ENCODE measurements at places on chromosomes 6 and 20. TPM values are rescaled to one million over a fixed set of nuclear protein-coding genes. Genes with fewer than 3 reads are reported as not detected.

DNA sequence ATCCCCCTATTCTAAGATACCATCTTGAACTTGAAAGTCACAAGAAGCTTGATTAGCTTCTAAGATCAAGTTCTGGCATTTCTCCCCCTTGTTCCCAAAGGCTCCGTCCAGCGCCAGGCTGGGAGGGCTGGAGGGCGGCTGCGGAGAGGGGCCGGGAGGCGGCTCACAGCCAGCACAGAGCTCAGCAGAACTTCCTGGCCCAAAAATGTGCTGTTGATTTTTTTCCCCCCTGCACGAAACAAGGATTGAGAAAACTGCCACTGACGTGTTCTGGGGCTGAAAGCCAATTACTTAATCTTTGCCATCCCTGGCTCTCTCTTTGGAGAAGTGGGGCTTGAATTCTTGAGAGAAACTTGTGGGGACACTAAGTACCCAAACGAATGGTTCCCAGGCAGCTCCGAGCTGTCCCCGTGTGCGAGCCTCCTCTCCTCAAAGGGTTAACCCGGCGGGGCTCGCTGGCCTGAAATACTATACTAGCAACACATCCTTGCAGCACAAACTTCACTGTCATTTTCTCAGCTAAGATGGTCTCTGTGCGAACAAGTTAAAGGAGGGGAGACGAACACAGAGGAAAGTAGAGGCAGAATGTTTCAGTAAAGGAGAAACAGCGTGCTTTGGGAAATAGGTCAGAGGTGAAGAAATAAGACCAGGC lies 452 bp downstream of the TRAF3IP2 start:
- peak; percentile 64 for DNase-seq

DNA sequence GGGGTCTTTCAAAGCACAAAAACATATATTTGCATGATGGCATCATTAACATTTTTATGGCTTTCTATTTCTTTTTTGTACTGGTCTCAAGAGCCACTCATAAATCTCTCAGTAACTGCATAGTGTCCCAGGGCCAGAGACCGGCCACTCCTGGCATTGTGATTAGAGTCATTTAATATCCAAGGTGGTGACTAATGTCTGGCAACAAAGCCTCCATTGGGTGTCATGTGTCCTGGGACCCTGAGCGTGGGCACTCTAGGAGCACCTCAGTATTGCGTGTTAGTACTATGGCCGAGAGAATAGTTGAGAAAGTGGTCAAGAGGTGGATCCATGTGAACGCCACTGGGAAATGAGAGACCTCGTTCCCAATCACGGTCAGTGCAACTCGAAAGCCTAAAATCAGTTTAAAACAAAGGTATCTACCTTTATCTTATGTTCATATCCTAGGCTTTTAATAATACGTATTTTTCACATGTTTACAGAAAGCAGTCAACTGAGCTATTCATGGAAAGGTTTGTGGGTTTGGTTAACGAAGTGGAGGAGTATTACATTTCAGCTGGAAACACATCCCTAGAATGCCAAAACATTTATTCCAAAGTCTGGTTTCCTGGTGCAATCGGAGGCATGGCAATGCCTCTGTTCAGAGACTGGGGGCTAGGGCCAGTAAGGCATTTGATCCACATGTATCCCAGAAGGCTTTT lies 2.7 kb upstream of the ESR1 start:
- DNase-seq = no peak

- no peak for DNase-seq
Observed at GRCh38 chr6:137610702-137611101, 116.5 kb upstream of the OLIG3 start.

DNA sequence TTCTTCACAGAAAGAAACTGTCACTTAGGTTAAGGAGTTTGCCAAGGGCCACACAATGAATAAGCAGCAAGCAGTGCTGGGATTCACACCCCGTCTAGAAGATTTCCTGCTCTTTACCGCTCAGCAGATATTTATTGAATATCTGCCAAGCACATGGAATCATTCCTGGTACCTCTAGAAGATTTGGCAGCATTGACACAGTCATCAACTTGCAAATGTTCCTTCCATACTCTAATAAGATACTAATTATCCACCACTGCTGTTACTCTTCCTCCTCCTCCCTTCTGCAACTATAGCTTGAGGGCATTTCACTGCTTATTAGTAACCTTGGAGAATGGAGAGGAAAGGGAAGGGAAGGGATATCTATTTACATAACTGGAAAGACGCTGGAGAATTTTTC lies 13.0 kb downstream of the MOXD1 start:
- DNase-seq = no peak

The PKHD1 gene
- total RNA-seq = 0.09 TPM

The LRFN2 gene
- 1.3 TPM for total RNA-seq

The RAET1L gene
- total RNA-seq = not detected

The ADGRG6 gene
- 5.3 TPM for total RNA-seq

The LKAAEAR1 gene
- 0.73 TPM for total RNA-seq
